Aorta (tissue), 5 donors: ENCODE measurements at places on chromosomes 4 and X. TPM values are rescaled to one million over a fixed set of nuclear protein-coding genes. Genes with fewer than 3 reads are reported as not detected.

The PTCHD1 gene
- polyA plus RNA-seq: 0.03 TPM

The GABRG1 gene
- not detected for polyA plus RNA-seq

GRCh38 chrX:107699616-107700015, 71.3 kb downstream of the PRPS1 start:
- no peak for DNase-seq

DNA sequence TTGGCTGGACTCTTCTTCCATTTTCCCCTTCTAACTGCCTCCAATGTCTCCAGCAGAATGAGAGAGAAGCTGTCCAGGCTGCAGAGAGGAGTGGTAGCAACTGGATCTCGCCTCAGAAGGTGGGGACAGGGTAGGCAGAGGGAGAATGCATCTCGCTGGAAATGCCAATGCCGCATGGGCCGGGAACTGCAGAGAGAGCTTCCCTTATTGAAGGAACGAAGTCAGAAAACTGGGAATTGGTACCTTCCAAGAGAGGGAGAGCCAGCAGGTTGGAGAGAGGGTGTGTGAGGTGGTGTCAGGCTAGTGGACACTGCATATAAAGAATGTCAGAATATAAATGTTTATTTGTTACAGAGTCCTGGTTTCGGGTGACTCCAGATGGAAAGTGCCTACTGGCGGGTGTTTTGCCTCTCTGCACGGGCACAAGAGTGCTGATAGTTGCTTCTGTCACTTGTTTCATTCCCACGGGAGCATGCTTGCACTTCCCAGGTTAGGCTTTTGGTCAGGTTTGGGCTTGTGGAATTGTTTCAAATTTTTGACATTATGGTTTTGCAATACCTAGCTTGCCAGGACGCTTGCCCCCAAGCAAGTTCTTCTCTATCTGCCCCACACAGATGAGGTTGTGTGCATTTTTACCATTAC, 156.8 kb upstream of the STS start:
- DNase-seq: no peak

- no peak for DNase-seq
Observed at GRCh38 chr4:144298519-144298918, 158.0 kb upstream of the GYPA start.

DNA sequence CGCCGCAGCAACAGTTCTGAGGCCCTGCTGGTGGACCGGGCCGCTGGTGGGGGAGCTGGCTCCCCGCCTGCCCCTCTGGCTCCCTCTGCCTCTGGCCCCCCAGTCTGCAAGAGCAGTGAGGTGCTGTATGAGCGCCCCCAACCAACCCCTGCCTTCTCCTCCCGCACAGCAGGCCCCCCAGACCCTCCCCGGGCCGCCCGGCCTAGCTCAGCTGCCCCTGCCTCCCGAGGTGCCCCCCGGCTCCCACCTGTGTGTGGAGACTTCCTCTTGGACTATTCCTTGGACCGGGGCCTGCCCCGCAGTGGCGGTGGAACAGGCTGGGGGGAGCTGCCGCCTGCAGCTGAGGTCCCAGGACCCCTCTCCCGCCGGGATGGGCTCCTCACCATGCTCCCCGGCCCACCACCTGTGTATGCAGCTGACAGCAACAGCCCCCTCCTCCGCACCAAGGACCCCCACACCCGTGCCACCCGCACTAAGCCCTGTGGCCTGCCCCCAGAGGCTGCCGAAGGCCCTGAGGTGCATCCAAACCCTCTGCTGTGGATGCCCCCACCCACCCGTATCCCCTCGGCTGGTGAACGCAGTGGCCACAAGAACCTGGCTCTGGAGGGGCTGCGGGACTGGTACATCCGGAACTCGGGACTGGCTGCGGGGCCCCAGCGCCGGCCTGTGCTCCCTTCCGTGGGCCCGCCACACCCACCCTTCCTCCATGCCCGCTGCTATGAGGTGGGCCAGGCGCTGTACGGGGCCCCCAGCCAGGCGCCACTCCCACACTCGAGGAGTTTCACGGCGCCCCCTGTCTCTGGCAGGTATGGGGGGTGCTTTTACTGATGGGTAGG, 6.3 kb downstream of the PRAF2 start:
- DNase-seq: no peak
